Activated T-cell treated with anti-CD3 and anti-CD28 coated beads for 4 hours (primary cell): ENCODE measurements at places on chromosomes 4 and X.

DNA sequence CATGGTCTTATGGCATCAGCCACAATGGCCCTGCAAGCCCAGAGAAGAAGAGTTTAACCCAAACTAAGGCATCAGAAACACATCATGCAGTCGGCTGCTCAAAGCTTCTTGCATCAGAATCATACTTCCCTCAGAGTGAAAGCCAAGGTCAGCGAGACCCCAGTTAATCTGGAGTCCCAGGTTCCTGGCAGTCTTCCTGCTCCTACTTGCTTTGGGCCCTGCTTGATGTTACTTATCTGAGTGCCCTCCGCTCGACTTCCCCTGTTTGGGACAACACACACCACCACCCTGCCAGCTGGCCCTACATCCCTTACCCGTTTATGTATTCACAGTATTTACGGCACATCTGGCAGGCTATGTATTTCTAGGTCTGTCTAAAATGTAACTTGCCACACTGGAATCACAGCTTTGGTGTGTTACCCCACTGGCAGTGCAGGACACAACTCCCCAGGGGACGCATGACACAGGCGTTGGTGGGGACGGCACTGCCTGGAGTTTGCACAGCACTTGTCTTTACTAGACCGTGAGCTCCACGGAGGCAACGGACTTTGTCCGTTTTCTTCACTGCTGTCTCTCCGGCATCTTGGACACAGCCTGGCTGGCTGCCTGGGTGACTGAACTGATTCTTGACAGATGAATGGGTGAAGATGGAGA is 22.8 kb downstream of the CRMP1 start:
- DNase-seq, result no peak

- DNase-seq, result no peak
These were observed 549 bp upstream of the XG start for GRCh38 chrX:2751291-2751690.

GRCh38 chr4:184383497-184384055 is 90.8 kb downstream of the IRF2 start:
- DNase-seq, result no peak

GRCh38 chr4:12041828-12042227 is 613.1 kb upstream of the HS3ST1 start:
- no peak for DNase-seq

DNA sequence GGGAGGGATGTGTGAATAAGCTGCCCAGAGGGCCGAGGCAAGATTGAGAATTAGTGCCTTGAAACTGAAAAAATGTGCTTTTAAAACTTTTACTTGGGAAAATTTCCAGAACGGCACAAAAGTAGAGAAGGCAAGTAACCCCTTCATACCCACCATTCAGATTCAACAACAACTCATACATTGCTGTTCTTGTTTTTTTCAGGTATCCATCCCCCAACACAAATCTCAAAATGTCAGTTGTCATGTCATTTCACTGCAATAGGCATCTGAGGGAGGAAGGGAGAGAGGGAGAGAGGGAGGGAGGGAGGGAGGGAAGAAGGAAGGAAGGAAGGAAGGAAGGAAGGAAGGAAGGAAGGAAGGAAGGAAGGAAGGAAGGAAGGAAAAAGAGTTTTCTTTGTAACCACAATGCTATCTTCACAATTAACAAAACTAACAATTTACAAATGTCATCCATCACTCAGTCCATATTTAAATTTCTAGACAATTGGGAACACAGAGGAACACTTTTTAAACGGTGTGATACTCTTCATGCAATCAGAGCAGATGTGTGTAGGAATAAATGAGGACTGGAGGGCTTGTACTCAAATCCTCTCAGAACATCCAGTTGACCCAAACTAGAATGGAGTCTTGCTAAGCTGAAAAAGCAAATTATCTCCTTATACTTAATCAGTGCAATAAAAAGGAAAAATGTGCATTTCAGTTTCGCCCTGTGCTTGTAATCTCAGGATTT is 54.8 kb upstream of the ADGRG2 start:
- DNase-seq, result no peak

- no peak for DNase-seq
These were observed 9.0 kb downstream of the CPZ start for GRCh38 chr4:8601556-8601955.

- DNase-seq, result no peak
These were observed 12.7 kb upstream of the GTPBP6 start for GRCh38 chrX:331151-331824.

- no peak for DNase-seq
These were observed 10.2 kb upstream of the CRLF2 start for GRCh38 chrX:1222531-1223241.

DNA sequence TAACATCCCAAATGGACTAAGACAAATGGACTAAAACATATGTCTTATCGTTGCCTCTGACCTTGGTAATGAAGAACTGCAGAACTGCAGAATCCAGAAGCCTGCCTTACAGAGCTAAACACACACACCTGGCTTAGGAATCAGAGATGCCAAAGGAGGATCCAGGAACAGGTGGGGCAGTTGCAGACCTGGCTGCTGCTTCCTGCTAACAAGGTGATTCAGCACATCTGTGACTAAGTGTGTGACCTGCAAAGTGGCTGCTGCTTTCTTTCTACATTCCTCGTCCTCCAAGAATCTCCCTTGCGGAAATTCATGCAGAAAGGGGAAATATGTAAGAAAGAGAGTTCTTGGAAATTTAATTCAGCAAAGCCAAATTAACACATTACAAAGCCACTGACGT is 96.8 kb upstream of the NLGN4X start:
- DNase-seq, result no peak

DNA sequence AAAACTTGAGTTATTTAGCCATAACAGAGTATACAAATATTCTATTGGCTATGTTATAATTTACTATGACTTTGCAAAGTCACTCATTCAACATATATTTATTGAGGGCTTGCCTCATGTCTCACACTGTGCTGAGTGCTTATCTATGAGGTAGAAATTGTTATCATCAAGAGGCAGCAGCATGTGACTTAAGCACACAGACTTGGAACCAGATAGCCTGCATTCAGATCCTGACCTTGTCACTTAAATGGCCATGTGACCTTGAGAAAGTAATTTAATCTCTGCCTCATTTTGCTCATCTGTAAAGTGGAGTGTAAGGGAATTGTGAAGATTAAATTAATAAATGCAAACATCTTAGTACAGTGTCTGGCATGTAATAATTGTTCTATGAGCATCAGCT is 10.1 kb upstream of the EXOSC9 start:
- DNase-seq, result no peak

GRCh38 chrX:12446342-12447075 is 308.2 kb downstream of the FRMPD4 start:
- no peak for DNase-seq

DNA sequence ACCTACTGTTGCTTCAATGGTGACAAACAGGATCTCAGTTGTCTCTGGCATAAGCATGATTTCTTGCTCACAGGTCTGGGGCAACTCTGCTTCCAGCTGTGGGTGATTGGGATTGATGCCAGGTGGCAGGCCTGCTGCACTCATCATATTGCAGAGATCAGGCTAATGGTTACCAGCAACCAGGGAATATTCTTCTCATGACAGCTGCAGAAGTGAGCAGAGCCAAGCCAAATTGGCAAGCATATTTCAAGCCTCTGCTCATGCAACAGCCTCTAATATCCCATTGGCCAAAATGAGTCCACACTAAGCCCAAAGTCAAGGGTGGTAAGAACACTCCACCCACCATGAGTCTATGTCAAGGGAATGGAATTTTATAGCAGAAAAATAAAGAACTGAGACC is 26.7 kb upstream of the TBC1D19 start:
- no peak for DNase-seq

GRCh38 chrX:48806081-48806480 is 4.2 kb downstream of the HDAC6 start:
- no peak for DNase-seq

GRCh38 chr4:126973201-126973600 is 659.6 kb upstream of the INTU start:
- DNase-seq, result no peak

- DNase-seq, result no peak
These were observed 352.8 kb downstream of the MAPK10 start for GRCh38 chr4:86007042-86007441.

DNA sequence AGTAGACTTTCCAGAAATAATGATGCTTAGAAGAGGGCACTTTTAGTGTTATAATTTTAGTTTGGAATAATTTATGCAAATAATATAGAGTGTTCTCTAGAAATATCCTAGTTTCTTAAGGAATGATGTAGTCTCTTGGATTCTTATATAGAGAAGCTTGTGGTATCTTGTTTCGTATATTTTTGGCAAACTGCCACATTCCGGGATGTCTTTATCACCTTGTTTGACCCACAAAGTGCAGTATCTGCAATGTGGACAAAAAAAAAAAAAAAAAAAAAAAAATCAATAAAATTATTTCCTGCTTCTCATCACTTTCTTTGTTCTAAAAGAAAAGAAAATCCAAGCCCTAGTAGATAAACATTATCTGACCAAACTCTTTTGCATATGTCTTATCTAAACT is 1577.7 kb upstream of the TENM3 start:
- DNase-seq, result no peak

DNA sequence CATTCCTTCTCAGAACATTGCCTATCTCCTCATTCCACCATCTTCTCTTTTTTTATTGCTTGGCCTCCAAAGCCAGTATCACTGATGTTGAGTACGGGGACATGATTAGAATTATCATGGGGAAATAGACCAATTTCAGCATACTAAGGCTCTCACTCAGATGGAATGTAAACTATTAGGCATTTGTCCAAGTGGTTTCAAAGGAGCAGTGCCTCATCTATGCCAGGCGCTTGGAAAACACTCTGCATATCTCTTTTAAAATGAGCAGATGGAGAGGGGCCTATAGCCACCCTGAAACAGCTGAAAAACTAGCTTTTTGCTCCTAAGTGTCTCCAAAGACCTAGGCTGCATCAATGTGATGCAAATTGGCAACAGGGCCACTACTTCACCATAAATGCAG is 150.8 kb upstream of the DIPK2B start:
- no peak for DNase-seq

GRCh38 chr4:76733068-76733771 is 164.7 kb downstream of the SOWAHB start:
- DNase-seq, result no peak

GRCh38 chr4:164779811-164780216 is 25.9 kb downstream of the SMIM31 start:
- DNase-seq, result no peak

DNA sequence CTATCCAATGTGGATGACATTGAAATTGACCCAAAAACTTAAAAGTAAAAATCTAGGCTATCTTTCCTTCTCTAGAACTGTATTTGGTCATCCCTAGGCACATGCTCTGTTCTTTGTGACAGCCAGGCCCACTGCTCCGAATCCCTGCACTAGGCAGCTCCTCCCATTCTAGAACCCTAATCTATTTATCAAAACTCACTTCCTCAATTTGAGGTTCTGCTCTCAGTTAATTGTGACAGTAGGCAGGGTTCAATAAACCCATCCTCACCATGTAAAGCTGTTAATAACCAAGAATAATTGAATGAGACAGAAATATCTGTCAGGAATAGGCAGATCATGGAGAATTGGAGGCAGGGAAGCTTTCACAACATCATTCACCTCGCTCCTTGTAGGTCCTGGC is 51.9 kb upstream of the IRF2 start:
- DNase-seq, result no peak

DNA sequence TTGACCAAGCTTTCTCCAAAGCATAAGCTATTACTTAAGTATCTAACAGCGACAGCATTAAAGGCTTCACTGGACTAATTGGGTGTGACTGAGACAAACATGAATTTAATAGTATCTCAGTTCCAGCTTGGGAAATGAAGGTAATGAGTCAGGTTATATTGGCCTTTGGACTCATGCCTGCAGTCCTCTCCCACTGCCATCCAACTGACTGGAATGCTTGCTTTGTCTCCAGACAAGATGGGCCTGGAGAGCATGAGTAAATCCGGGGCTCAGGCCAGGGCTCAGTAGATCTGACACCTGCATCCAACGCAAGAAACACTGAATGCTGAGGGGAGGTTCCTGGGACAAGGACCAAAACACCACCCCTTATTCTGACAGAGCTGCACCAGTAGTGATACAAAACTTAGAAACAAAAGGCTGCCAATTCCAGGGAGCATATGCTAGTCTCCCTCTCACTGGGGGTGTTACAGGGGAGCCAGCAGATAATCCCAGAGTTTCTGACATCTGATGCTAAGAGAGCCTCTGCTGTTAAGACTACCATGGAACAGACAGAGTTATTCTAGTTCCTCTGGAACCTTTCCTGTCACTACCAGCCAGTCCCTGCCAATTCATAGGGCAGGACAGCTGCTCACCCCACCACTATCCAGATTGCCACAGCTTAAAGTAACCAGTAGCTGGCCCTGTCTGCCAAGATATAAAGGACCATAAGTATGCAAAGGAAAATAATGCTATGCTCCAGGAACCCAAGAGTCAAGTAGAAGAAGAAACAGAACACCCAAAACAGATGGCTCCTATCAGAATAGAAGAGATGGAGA is 293.8 kb downstream of the IQCM start:
- DNase-seq, result no peak

- DNase-seq, result no peak
These were observed 104.0 kb upstream of the SLC34A2 start for GRCh38 chr4:25551605-25552004.

- no peak for DNase-seq
These were observed 94.8 kb upstream of the LANCL3 start for GRCh38 chrX:37476571-37477170.

DNA sequence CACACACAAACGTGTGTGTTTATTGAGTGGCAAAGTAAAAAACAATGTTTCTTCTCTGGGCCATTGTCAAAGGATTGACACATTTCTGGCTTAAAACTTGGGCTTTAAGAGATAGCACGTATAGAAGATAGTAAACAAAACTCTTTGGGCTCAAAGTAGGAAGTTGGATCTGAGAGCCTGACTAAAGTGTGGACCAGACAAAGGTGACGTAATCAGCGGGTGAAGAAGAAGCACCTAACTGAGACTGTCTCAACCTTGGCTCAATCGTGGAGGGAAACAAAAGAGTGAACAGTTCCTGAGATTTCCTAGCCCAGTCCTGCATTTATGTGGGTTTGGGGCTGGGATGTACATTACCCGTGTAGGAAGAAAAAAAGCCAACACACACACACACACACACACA is 13.7 kb downstream of the PFKFB1 start:
- no peak for DNase-seq

GRCh38 chr4:28482580-28483270 is 1622.1 kb downstream of the STIM2 start:
- DNase-seq, result no peak

DNA sequence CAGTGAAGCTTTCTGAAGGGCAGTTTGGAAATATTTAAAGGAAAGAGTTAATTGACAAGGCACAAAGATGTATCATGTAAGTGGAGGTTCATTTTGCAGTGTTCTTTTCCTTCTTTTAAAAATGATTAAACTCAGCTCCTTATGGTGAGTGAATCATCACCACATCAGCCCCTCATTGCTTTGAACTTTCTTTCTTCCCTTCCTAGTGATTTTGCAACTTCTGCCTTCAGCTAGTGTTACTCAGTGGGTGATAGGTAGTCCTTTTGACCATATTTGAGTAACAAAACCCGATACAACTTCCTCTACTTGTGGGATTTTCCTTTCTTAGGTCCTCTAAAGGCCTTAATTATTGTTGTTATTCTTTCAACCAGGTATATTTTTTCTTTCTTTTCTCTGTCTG is 8.2 kb downstream of the ZCCHC4 start:
- no peak for DNase-seq
